ENCODE measurements at places on chromosomes 7 and 10.

DNA sequence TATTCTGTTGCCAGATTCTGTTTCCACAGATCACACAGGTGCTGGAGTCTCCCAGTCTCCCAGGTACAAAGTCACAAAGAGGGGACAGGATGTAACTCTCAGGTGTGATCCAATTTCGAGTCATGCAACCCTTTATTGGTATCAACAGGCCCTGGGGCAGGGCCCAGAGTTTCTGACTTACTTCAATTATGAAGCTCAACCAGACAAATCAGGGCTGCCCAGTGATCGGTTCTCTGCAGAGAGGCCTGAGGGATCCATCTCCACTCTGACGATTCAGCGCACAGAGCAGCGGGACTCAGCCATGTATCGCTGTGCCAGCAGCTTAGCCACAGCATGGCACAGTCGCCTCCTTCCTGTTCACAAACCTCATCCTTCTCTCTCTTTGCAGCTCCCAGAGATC lies 237.5 kb upstream of the PRSS1 start:
- no peak for DNase-seq

DNA sequence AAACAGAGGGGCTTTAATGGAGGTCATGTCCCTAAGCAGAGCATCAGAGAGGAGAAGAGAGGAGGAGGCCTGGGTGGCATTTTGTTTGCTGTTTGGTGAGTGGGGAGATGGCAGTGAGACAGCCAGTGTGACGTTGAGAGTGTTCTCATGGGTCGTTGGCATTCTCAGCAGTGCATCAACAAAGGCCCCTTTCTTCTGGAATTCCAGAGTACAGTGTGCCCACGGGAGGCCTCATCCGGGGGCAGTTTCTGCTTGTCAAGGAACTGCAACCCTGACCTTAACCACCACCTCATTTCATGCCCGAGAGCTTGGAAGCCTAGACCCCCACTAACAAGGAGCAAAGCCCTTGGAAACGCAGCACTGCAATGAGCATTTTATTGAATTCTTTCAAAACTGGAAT lies 92.9 kb downstream of the CELF2 start:
- no peak for DNase-seq

DNA sequence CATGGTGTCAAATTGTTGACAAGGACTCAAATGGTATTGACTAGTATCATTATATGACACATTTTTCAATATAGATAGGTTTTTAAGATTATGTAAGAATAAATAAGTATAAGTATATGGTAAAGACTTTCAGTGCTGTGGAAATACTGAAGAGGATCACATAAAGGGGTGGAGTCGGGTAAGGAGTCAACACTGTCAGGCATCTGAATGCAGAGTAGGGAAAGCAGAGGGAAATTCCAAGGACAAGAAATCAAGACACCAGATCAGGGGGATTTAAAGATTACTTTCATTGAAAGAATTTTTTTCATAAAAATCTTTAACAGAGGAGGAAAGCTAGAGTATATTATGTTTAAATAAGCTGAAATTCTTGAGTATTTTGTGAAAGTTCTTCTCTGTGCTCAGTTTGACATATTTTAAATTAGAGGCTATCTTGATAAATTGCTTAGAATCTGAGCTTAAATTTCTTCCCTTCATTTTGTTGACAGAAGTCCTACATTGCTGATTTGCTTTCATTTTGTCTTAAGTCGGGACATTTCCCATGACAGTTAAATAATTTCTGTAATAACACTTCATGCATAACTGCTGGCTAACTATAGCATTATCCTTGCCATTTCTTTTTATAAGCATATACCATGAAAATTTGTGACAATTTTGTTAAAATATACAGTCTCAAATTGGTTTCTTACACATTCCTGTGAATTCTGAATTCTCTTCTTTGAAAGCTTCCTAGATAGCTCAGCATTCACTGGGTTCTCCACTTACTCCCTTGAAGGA lies 244.3 kb downstream of the PRKG1 start:
- no peak for DNase-seq

DNA sequence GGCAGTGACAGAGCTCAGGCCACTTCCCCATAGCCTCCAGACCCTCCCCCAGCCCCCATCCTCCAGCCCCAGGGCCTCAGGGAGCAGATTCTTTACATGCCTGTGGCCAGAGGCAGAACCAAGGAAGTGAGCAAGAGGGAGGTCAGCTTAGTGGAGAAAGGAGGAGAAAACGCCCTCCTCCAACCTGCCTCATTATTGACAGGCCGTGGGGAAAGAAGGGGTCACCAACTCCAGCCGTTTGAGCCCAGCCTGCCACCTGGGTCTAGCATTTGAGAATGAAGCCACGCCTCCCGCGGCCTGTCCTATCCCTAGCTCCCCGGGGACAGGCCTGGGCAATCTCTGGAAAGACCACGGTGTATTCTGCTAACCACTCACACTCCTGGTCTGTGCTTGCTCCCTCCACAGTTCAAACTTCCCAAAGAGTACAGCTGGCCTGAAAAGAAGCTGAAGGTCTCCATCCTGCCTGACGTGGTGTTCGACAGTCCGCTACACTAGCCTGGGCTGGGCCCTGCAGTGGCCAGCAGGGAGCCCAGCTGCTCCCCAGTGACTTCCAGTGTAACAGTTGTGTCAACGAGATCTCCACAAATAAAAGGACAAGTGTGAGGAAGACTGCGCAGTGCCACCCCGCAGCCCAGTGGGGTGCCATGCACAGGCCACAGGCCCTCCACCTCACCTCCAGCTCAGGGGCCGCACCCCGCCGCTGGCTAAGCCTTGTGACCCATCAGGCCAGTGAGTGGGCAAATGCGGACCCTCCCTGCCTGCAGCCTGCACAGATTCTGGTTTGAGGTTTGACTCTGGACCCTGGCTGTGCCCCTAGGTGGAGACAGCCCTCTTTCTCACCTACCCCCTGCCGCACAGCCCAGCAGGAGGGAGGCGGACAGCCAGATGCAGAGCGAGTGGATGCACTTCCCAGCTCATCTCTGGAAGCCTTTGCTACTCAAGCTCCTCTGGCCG lies 14.3 kb upstream of the TRIM8 start:
- DNase-seq: no peak

DNA sequence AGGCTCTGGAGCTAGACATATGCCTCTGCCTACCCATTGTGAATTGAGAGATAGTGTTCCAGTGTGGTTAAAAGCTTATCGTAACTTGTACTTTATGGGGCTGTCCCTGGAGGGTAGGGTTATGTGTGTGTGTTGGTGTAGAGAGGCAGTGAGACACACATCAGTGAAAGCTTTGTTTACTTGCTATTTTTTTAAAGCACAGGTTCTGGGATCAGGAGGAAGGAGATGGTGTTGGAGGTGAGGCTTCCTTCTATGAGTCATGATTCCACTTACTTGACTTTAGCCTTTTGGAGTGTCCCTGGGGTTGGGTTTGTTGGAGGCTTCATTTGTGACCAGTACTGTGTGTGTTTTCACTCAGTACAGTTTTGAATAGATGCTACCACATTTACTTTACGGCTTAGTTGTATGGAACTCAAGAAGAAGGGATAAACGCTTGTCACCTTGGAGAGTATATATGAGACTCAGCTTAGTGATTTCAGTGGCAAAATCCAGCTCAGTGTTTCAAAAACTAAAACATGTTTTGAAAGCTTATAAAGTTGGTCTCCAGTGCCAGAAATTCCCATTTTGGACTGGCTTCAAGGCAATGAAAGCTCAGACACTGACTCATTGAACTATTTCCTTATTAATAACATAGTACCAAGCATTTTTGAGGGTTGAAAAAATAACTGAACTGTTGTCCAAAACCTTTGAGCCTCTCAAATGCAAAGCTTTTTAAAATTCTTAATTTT lies 106.2 kb downstream of the PLXDC2 start:
- no peak for DNase-seq

- no peak for DNase-seq
Observed at GRCh38 chr7:20444030-20444800, 113.5 kb downstream of the ITGB8 start.

DNA sequence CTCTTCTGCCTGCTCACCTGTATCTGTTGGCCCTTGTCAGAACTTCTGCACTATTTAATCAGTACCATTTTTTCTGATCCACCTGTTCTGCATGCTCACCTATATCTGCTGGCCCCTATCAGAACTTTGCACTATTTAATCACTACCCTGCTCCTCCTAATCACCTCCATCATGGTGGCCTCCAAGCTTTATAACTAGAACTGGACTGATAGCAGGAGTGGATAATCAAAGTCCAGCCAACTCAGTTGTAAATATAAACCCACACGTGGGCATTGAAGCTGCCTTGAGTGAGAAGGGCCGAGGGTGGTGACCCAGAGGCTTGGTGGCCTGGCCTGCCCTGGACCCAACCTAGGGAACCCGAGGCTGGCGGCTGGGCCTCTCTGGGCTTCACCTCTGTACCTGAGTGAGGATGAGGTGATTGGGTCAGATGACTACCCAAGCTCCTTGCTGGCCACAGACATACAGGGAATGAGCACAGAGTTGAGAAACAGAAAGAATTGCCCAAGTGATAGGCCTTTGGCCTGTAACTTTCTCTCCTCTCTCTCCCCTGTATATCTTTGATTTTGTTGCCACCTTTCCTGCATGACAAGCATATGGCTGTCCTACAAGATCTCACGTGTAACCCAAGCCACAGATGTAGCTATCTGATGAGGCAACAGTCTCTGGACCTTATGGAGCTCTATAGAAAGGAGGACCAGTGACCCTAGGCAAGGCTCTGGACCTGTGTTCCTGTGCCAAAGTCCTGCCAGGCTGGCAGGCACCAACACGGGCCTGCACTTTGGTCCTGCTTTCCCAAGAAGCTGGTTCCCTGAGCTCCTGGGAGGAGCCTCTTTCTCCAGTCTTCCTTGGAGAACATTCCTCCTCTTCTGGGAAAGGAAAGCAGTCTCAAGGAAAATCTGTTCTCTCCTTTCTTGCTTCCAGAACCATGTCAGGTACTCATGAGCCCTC lies 23.4 kb upstream of the FAM3C start:
- no peak for DNase-seq

- no peak for DNase-seq
Observed at GRCh38 chr7:98860071-98860470, 9.7 kb downstream of the TMEM130 start.

DNA sequence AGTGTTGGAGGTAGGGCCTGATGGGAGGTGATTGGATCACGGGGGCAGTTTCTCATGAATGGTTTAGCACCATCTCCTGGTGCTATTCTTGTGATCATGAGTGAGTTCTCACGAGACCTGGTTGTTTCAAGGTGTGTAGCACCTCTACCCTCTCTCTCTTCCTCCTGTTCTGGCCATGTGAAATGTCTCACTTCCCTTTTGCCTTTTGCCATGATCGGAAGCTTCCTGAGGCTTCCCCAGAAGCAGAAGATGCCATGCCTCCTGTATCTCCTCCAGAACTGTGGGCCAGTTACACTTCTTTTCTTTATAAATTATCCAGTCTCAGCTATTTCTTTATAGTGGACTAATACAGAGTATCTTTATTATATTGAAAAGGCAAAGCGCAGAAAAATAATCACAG lies 90.1 kb downstream of the FAM171A1 start:
- DNase-seq: no peak

Measured in stimulated activated CD8-positive, alpha-beta memory T cell treated with anti-CD3 and anti-CD28 coated beads, Interleukin-4, amount 100 ng/mL, for 1 hour (primary cell).